GM03348 (cell line): ENCODE measurements at places on chromosomes 7 and 10.
A peak's percentile ranks its signal among the peaks of the same experiment; 100 is the strongest.

DNA sequence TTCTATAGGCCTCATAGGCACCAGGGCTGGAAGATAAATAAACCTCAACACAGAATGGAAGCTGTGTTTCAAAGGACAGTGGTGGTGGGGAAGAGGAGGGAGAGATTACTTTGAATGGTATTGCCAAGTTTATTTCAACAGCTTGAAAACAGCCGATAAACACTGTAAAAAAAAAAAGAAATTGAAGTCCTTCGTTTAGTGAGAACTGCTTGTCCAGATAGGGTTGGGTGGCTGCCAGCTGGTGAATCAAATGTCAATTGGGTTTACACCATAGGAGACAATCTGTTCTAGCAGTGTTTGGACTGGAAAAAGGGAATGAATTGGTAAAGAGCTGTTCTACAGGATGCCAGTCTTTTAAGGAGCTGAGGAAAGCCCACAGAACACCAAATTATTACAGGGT lies 254.8 kb downstream of the PHF14 start:
- DNase-seq: no peak

GRCh38 chr7:27031289-27032172 lies 64.3 kb downstream of the HOXA1 start:
- peak; percentile 41 for DNase-seq

- peak; percentile 16 for DNase-seq
Measured at GRCh38 chr7:19146699-19147098, 1.5 kb upstream of the FERD3L start.

GRCh38 chr7:43585562-43585961 lies 2.7 kb downstream of the STK17A start:
- peak; percentile 51 for DNase-seq

DNA sequence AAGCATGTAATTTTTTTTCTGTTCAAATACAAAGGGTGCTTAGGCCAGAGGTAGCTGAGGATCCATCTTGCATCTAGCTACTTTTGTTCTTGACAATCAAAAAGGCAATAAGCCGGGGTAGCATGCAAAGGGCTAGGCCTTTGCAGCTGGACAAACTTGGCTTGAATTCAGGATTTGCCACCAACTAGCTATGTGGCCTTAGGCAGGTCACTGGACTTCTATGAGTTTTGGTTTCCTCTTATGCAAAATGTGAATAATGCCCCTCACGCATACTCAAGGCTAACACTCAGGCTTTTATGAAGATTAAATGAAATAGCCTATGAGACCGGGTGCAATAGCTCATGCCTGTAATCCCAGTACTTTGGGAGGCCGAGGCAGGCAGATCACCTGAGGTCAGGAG lies 19.3 kb downstream of the GFRA1 start:
- no peak for DNase-seq

- DNase-seq: no peak
Measured at GRCh38 chr10:49000437-49001398, 61.1 kb upstream of the LRRC18 start.

GRCh38 chr10:28246023-28246422 lies 56.8 kb downstream of the MPP7 start:
- no peak for DNase-seq

DNA sequence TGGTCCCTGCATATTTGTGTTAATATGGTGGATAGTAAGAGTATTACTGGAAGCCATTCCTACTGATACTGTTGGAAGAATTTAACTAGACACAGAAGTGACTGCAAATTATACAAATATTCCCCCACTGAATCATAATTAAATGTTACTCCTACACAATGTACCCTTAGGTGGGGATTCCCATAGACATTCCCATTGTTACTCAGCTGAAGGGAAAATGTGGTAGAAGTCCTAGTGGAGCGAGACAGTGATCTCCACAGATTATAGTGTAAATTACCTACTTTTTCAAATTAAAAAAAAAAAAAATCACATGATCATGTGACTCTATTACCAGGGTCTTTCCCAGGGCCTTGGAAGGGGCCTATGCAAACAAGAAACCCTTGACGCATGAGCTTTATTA lies 611.8 kb downstream of the LRMDA start:
- no peak for DNase-seq

GRCh38 chr10:79929409-79929904 lies 19.4 kb downstream of the SFTPD start:
- DNase-seq: peak; percentile 90

- DNase-seq: no peak
Measured at GRCh38 chr7:28808796-28809533, 149.2 kb downstream of the TRIL start.

DNA sequence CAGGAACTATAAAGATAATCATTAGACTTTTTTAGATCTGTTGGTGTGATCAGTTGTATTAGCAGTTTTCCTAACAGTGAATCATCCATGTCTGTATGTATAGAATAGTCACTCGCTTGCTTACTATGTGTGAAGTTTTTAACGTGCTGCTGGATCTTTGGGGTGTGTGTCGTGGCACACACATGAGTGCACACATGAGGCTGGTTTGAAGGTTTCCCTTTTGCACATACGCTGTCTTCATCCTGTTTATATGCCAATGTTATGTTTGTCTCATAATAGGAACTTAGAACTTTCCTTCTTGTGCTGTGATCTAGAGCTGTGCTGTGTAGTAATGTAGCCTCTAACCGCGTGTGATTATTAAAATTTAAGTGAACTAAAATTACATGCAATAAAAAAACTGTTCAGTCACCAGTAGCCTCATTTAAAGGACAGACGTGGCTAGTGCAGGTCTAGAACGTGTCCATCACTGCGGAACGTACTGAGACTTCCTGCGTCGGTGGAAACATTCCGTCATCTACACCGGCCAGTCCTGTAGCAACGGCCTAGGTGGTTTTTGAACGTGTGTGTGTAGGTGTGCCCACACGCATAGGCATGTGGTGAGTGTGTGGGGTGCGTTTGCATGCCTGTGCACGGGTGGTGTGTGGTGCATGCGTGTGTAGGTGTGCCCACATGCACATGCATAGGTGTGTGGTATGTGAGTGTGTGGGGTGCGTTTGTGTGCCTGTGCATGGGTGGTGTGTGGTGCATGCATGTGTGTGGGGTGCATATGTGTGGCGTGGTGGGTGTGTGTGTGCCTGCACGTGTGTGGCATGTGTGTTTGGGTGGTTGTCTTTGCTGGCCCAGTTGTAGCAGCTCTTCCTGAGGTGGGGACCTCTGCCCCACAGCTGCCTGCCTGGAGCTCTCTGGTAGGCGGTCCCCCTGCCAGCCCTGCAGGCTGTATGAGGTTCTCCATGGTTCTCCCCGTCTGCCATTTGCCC lies 56.6 kb downstream of the INPP5A start:
- DNase-seq: no peak

- no peak for DNase-seq
Measured at GRCh38 chr7:26792576-26792975, 71.8 kb downstream of the SKAP2 start.

DNA sequence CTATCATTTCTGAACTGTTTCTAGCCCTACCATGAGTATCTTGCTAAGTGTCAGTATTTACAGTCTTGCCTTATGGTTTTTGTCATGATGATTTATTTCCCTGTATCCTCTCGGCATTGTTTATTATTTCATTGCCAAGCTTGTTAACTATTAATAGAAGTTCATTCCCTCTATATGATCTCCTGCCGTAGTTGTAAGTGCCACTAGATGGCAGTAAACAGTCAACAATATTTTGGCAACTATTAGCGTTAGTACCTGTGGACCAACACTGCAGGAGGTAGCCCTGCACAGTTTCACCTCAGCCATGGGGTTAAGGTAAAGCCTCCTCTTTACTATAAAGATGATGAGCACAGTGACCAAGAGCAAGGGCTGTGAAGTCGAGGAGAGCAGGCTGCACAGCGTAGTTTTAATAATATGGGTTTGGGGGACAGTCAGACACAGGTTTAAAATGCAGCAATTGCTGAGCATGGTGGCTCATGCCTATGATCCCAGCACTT lies 26.1 kb upstream of the CCNJ start:
- peak; percentile 65 for DNase-seq

GRCh38 chr10:98460837-98461499 lies 14.2 kb upstream of the HPS1 start:
- peak; percentile 86 for DNase-seq

DNA sequence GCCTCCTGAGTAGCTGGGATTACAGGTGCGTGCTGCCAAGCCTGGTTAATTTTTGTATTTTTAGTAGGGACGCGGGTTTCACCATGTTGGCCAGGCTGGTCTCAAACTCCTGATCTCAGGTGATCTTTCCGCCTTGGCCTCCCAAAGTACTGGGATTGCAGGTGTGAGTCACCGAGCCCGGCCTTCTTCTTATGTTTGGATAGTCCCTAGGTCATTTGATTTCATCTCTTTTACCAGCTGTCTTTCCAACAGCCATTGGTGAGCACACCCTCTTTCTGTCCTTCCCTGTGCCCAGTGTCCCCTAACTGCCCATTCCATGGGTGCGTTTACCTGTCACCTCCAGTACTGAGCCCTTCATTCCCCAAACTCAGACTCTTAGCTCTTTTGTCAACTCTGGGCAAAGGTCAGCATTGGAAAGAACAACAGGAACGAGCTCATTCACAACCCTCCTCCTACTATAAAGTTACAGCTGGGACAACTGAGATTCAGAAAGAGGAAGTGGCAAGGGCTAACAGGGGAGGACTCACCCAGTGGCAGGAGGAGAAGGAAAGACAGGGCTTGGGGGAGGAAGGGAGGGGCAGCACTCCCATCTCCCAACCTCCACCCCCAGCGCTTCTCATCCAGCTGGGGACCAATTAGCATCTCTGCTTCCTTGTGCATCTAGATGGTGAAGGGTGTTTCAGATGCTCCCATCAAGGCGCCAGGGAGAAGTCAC lies 5.6 kb downstream of the SSC4D start:
- DNase-seq: no peak

GRCh38 chr7:121351682-121352081 lies 22.9 kb downstream of the WNT16 start:
- no peak for DNase-seq

DNA sequence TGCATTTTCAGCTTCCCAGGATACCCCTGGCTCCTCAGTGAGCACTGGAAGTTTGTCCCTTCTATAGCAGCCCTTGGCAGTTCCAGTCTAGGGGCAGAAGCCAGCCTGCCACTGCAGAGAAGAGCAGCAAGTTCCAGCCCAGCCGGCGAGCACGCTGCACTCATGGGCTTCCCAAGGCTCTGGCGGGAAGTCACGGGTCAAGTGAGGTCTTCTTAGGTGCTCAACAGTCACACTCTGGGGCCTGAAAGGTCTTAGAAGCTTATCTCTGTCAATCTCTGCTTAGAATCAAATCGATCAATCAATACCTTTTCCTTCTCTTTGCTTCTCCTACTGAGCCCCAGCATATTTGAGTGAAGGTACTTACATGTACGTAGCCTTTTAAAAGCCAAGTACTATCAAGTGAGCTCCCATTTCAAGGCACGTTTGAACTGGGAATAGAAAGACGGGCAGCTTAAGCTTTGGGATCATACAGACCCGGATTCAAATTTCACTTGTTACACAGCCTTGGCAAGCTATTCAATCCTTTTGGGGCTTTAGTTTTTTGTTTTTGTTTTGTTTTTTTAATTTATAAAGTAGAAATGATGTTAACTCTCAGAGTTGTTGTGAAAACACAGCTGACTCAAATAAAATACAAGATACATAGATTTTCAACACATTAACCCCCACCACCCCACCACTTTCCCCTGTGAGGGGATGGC lies 152.6 kb upstream of the KLF14 start:
- no peak for DNase-seq

GRCh38 chr10:70930263-70931000 lies 42.1 kb upstream of the PCBD1 start:
- no peak for DNase-seq

- DNase-seq: no peak
Measured at GRCh38 chr10:101835362-101835761, 8.2 kb downstream of the KCNIP2 start.

DNA sequence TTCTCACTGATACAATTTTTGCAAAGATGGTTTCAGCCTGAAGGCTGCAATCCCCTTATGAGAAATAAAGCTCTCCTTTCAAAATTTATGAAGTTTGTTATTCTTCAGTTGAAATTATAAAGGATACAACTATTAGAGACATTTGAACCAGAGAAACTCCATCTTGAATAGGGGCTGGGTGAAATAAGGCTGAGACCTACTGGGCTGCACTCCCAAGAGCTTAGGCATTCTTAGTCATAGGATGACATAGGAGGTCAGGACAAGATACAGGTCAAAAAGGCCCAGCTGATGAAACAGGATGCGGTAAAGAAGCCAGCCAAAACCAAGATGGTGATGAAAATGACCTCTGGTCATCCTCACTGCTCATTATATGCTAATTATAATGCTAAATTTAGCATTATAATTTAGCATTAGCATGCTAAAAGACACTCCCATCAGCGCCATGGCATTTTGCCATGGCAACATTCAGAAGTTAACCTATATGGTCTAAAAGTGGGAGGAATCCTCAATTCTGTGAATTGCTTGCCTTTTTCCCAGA lies 22.4 kb upstream of the IFIT1B start:
- no peak for DNase-seq

- no peak for DNase-seq
Measured at GRCh38 chr7:66859794-66860645, 61.0 kb upstream of the TMEM248 start.

- no peak for DNase-seq
Measured at GRCh38 chr10:133458021-133458709, 4.4 kb downstream of the SCART1 start.

GRCh38 chr7:66043681-66044497 lies 31.7 kb upstream of the ASL start:
- DNase-seq: peak; percentile 57

GRCh38 chr10:133140417-133141143 lies 19.4 kb upstream of the KNDC1 start:
- DNase-seq: no peak

DNA sequence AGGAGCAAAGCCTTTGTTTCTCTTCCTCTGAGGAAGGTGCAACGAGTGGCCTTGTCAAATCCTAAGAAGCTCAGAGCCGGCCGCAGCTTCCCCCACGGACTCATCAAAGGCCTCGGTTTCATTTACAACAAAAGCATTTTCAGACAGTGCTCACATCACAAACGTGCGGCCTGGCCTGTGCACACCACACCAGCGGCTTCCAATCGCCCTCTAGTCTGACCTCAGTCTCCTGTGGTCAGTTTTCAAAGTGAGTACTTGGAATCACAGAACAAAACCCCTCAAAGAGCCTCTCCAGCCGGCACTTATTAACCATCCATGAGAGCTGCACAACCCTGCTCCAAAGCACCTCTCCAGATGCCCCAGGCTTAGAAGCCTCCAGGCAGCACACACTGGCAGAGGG lies 3.3 kb downstream of the RADIL start:
- no peak for DNase-seq

DNA sequence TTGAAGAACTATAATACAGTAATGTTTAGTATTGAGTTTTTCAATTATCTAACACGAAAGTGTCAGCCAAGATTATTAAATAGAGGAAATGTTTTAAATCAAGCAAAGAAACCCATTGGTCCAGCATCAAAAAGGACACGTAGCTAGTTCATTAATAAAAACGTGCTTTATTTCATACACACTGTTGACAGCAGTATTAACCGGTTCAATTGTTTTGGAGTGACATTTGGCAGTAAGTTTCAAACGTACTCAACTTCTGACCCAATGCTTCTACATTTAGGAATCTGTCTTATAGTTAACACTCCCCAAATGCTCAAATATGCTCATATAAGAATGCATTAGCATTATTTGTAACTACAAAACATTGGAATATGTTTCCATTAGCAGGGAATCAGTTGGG lies 41.3 kb downstream of the SLC16A12 start:
- DNase-seq: no peak

GRCh38 chr10:22821501-22821900 lies 106.4 kb upstream of the ARMC3 start:
- peak; percentile 45 for DNase-seq

- DNase-seq: no peak
Measured at GRCh38 chr7:79421751-79422150, 31.7 kb downstream of the MAGI2 start.

GRCh38 chr10:77290528-77291155 lies 347.0 kb downstream of the KCNMA1 start:
- DNase-seq: peak; percentile 86

- no peak for DNase-seq
Measured at GRCh38 chr7:258476-259190, 31.3 kb upstream of the FOXL3 start.
